ENCODE measurements at places on chromosomes 6 and 20. TPM values are rescaled to one million over a fixed set of nuclear protein-coding genes. Genes with fewer than 3 reads are reported as not detected.

DNA sequence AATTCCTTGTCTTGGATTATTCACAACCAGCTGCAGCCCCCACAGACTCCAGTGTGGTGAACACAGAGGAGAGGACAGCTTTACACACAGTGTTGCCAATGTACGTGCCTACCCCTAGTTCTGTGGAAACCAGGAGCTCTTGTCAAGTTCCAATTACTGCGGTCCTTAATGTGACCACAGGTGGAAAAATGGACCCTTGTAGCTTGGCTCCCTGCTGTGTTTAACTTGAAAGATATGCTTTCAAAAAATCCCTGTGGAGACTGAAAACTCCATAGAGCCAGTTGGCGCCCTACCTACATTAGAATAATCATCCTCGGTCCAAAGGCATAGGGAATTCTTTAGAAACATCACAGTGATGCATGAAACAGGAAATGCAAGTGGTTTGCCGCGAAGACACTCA, 118.3 kb upstream of the SLC22A23 start:
- H3K4me1 ChIP-seq, result no peaks in the 10 kb centered on the region
- H3K36me3 ChIP-seq, result no peaks in the 10 kb centered on the region
- H3K4me3 ChIP-seq, result no peak overlapping the region
- no peak for DNase-seq

BHLHE23 gene
- not detected for polyA plus RNA-seq

ARMC2 gene
- 4.0 TPM for polyA plus RNA-seq

SLC22A2 gene
- polyA plus RNA-seq, result not detected

IL17F gene
- not detected for polyA plus RNA-seq

All from immature natural killer cell (primary cell).